ENCODE measurements at places on chromosomes 16 and 17.

DNA sequence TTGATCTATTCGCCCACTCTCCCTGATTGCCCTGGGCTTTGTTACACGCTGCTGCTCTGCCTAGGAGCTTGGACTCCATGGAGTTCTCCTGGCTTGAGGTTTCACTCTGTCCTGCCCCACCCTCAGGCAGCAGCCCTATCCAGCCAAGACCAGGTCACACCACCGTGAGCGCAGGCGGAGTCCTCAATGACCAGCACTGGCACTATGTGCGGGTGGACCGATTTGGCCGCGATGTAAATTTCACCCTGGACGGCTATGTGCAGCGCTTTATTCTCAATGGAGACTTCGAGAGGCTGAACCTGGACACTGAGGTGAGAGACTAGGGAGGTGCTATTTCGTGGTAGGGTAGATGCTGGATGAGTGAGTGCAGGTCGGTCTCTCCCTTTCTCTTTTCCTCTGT is 3.5 kb downstream of the CNTNAP1 start:
- no peak for DNase-seq

DNA sequence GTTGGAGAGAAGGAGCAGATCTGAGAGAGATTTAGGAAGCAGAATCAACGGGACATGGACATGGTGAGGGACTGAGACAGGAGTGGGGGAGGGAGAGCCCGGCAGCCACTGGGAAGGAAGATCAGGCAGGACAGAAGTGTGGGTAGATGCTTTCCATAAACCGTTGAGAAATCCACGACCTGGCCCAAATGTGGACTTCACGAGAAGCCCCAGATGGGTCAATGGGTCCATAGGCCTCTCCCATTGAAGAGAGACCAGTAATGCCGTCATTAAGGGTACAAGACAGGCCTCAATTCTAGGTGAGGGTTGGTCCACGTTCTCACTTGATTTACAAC is 530 bp upstream of the CCL22 start:
- DNase-seq: no peak

- DNase-seq: no peak
Measured at GRCh38 chr17:82844796-82845162, 5.0 kb upstream of the ZNF750 start.

DNA sequence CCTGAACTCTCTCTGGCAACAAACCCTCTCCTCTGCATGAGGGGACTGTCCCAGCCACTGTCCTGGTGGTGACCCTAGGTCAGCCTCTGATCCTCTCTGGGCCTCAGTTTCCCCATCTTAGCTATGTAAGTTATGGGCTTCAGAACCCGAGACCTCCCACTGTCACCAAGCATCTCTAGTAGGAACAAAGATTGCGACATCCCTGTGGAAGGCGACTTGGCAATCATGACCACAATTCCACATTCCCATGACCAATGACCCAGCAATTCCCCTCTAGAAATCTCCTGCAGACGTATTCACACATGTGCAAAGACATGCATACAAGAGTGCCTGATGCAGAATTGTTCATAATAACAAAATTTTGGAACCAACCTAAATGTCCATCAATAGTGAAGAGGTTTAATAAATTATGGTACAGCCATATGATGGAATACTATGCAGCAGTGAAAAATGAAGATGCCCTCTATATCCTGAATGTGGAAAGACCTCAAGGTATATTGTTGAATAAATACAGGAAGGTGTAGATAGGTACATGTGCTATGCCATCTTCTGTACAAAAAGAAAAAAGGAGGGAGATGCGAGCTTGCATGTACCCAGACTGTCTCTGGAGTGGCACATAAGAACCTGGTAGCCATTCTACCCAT is 21.2 kb downstream of the CNGB1 start:
- DNase-seq: no peak

DNA sequence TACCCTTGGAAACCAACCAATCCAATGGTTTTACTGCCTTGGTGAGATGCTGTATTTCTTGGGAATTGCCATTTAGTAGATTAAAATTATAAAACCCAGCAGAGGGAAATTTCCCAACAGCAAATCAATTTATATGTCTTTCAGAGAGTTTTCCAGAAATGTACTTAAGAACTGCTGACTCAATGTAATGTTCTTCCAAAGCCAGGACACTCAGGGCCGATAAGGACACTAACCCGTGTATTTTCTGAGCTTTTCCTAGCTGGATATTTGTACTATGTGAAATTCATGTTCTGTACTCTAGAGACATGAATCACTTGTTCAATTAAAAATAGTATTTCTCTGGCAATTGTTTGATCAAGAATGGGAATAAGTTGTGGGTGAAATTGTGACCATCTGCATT is 121.4 kb downstream of the KCNJ2 start:
- no peak for DNase-seq

GRCh38 chr16:61820820-61821219 is 215.4 kb downstream of the CDH8 start:
- no peak for DNase-seq

DNA sequence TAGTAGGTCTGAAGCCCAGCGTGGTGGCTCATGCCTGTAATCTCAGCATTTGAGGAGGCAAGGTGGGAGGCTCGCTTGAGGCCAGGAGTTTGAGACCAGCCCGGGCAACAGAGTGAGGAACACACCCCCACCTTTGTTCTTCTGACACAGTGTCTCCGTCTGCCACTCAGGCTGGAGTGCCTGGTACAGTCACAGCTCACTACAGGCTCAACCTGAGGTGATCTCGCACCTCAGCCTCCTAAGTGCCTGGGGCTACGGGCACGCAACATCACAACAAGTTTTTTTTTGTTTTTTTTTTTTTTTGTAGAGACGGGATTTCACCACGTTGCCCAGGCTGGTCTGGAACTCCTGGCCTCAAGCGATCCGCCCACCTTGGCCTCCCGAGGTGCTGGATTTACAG is 6.7 kb upstream of the TLCD3A start:
- DNase-seq: no peak

DNA sequence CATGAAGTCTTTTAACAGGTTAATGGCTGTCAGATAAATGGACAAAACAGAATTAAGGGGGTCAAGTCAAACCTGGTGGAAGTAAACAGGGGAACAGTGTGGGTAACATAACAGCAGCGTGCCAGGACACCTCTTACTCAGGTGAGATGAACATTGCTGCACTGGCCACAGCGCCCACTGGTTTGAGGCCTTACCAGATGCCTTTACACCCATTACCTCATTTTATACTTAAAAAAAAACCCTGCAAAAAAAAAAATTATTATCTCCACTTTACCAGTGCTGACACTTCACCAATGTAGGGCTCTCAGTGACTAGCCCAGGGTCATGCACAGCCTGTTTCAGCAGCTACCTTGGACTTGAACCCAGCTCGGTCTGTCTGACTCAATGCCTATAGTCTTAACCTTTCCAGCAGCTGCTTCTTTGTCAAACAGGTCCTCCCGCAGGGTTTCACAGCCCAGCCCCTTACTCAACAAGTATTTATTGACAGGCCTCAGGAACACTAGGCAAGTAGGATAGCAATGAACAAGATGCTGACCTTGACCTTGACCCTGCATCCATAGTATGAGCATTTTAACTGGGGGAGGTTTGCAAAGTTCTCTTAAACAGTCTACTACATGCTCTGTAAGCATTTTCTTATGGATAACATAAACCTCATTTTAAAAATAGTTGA is 30.2 kb downstream of the CMTM3 start:
- no peak for DNase-seq

DNA sequence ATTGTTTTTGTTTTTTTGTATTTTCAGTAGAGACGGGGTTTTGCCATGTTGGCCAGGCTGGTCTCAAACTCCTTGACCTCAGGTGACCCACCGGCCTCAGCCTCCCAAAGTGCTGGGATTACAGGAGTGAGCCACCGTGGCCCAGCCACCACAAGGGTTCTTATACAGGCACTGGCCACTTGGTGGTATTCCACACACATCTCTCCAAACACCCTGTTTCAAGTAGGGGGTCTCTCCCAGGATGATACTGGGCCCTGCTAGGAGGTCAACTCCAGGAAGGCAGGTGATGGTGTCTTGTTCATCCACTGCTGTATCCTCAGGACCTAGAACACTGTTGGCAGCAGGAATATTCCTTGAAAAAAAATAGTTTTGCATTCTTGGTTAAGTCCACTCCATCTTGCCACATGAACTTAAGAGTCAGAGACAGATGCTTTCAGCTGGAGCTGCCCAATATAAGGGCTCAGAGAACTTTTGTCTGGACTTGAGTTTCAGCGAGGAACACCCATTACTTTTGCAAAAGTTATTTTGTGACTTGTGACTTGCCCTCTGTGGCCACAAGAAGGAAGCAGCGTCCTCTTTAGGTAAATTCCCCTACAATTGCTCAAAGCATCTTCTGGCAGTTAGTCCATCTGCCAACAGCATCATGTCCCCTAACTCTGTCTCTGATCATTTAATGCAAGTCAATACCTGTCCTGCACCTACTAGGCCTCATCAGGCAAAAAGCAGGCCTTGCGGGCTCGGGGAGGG is 7.4 kb upstream of the EEF2K start:
- no peak for DNase-seq

GRCh38 chr17:77827039-77827438 is 131.5 kb upstream of the TNRC6C start:
- DNase-seq: no peak

- DNase-seq: no peak
Measured at GRCh38 chr16:91484-91883, 13.5 kb downstream of the MPG start.

DNA sequence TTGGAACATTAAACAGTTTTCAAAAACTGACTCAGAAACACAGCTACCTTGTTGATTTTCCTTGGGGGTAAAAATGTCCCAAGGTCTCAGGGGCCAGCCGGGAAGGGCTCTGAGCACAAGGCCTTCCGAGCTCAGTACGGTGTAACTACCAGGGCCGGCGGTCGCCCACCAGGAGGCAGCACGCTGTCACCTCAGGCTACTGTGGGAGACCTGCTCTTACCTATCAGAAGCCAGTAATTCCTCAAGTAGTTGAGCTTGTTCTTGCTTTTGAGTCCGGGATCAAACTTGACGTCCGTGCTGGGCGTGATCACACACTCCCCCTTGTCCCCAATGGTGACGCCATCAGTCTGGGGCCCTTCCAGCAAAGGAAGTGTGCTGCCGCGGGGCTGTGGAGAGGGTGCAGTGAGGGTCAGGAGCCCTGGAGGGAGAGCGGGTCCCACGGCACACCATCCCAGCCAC is 43.4 kb upstream of the ICAM2 start:
- no peak for DNase-seq

DNA sequence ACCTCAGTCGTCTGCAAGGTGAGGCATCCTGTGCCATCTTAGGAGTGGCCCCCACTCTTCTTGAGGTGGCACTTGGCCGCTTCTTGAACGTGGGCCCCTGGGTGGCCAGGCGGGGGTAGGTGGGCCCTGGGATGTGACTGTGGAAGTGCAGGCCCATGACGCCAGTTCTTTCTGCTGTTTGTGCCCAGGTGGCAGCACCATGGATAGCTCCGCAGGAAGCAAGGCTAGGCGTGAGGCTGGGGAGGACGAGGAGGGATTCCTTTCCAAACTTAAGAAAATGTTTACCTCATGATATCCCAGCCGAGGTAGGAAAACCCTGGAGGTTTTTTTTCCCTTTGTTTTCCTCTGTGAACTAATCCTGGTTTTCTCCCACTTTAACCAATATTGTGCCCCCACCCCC is 19.8 kb downstream of the NMRAL1 start:
- no peak for DNase-seq

GRCh38 chr16:59540621-59541020 is 806.5 kb upstream of the GOT2 start:
- DNase-seq: no peak

- DNase-seq: no peak
Measured at GRCh38 chr16:59887856-59888255, 1153.7 kb upstream of the GOT2 start.

DNA sequence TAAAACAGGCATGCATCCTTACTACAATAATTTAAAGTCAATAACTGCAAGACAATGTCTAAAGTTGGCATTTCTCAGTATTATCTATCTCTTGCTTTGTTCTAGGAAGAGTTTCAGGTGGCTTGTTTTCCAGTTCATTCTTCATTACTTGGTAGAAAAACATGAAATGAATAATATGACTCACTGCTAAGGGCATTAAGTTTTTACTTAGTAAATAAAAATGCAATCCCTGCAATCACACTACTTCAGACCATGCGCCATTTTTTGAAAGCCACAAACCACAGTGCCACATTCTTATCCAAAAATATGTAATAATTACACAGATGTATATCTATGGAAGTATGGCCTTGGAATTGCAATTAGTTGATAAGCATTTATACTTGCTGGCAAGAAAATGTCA is 55.4 kb downstream of the CREBBP start:
- no peak for DNase-seq

- DNase-seq: peak; percentile 64
Measured at GRCh38 chr17:7443499-7444485, 1.1 kb upstream of the CHRNB1 start.

GRCh38 chr16:20867585-20867984 is 32.6 kb downstream of the DCUN1D3 start:
- no peak for DNase-seq

GRCh38 chr16:69181-69580 is 3.2 kb downstream of the RHBDF1 start:
- DNase-seq: no peak

DNA sequence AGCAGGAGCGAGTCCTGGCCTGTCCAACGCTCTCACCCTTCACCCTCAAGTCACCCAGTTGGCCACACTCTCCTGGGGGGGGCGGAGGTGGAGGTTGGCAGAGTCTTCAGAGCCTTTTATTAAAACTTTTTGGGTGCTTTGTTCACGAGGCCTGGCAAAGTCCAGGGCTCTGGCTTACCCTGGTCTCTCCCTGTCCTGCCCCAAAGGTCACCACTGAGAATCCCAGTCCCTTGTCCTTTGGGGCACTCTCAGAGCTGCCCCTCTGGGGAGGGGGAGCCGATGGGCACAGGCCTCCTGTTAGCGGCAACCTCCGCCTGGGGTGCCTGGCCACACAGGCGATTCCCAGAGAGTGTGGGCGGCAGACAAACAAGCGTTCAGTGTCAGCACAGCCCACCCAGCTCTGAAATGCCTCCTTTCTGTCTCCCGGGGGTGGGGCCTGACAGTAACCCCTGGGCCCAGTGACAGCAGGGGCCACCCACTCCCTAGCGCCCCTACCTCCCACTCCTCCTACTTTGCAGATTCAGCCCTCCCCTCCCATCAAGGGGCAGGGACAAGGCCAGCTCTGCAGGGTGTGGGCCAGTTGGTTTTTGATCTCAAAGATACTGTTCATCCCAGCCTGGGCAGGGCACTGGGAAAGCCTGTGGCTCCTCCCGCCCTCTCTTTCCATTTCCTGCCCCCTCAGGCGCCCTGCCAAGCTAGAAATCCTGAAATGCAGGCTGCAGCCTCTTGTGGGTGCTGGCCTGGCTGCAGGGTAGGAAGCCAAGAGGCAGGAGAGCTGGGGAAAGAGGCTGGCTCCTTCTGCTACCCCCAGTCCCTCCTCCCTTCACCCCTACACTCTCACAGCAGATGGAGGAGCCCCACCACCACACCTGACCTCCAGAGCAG is 36.6 kb upstream of the EMP2 start:
- DNase-seq: peak; percentile 76

DNA sequence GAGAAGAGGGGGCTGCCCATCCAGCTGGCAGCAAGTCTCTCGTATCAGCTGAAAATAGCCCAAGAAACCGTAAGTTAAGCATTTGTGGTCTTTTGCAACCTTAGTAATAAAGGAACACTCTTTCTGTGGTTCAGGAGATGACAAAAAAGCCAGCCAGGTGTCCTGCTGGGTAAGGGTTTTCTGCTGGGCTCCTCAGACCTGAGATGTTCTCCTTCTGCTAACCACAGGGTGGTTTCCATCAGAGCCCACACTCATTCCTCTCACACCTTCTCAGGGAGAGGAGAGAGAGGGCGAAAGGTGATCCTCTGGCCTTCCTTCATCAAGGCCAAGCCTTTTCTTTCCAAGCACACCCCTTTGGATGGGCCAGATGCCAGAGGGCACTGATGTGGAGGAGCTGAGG is 70.7 kb downstream of the TEX14 start:
- no peak for DNase-seq

GRCh38 chr17:31594416-31594815 is 202.9 kb downstream of the RAB11FIP4 start:
- no peak for DNase-seq

Measured in RWPE1 (cell line).